ENCODE measurements at places on chromosomes 2 and 18. TPM values are rescaled to one million over a fixed set of nuclear protein-coding genes. Genes with fewer than 3 reads are reported as not detected.

Gene GATA6
- not detected for polyA plus RNA-seq

Gene KCNG2
- polyA plus RNA-seq, result not detected

Gene NMUR1
- polyA plus RNA-seq, result 0.33 TPM

Gene CXCR1
- polyA plus RNA-seq, result 0.35 TPM

Gene RAMP1
- polyA plus RNA-seq, result not detected

Gene RASGRP3
- 82.4 TPM for polyA plus RNA-seq

Gene C2orf72
- polyA plus RNA-seq, result not detected

Gene CRYBA2
- not detected for polyA plus RNA-seq

Measured in IgD-negative memory B cell (primary cell).